Activated gamma-delta T cell treated with Interleukin-2 at 50 U/mL for 16 hours (primary cell): ENCODE measurements at places on chromosomes 4 and X.

GRCh38 chrX:14030174-14030530, 460 bp upstream of the GEMIN8 start:
- no peak for DNase-seq

DNA sequence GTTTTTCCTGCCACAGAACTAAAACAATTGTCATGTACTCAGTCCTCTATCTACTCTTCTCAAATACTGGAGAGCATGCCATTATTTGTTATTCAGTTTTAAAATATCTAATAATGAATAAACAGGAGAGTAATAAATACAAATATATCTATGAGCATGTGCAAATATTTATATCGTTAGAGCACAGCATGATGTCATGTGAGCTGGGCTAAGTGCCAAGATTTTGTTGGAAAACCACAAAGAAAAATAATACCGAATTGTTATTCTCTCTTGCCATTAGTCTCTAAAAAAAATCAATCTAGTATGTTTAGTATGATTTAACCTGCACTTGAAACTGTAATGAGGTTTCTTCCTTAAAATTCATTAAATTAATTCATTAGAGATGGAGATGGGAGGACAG, 97.3 kb downstream of the DDX60 start:
- DNase-seq = no peak

DNA sequence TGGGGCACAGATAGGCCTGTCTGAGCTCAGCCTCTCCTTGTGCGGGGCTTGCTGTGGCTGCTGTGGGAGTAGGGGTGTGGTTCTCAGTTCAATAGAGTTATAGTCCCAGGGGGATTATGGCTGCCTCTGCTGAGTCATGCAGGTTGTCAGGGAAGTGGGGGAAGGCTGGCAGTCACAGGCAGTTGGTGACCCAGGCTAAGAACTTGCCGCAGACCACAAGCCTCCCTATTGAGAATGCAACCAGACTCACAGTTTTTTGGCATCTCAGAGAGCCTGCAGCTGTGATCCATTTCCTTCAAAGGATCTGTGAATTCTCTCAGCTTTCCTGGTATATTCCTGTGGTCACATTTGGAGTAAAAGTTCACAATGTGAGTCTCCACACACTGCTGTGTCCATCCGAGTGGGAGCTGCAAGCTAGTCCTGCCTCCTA, 364.9 kb downstream of the ZNF674 start:
- no peak for DNase-seq

DNA sequence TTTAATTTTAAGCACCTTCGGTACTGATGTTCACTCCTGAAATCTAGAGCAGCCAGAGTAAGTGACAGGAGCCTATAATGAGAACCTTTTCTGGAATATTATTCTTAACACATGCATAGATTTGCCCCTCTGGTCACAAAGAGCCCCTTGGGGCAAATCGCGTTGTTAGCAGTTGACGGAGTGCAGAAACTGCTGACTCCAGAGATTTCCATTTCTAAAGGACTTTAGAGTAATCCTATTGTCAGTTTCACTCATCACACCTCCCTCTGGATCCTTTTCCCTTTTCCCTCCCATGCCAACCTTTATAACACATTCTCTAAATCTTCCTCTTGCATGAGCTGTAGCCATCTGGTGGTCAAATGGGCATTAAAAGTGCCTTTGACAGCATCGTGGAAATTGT, 264.9 kb upstream of the PRPS2 start:
- no peak for DNase-seq

GRCh38 chr4:101155368-101155767, 192.0 kb downstream of the PPP3CA start:
- DNase-seq = no peak

DNA sequence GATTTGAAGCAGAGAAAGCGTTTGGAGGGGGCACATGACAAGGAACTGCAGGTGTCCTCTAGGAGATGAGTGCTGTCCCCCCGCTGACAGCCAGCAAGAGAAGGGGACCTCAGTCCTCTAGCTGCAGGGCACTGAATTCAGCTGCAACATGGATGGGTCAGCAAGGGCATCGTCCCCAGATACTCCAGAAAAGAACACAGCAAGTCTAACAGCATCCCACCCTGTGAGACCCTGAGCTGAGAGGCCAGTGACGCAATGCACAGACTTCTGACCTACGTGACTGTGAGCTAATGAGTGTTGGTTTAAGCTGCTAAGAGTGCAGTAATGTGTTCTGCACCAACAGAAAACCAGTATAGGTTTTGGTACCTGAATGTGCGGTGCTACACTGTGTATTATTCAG, 11.6 kb upstream of the CENPVL2 start:
- no peak for DNase-seq

- no peak for DNase-seq
Measured at GRCh38 chr4:66555301-66555700, 885.0 kb upstream of the EPHA5 start.

DNA sequence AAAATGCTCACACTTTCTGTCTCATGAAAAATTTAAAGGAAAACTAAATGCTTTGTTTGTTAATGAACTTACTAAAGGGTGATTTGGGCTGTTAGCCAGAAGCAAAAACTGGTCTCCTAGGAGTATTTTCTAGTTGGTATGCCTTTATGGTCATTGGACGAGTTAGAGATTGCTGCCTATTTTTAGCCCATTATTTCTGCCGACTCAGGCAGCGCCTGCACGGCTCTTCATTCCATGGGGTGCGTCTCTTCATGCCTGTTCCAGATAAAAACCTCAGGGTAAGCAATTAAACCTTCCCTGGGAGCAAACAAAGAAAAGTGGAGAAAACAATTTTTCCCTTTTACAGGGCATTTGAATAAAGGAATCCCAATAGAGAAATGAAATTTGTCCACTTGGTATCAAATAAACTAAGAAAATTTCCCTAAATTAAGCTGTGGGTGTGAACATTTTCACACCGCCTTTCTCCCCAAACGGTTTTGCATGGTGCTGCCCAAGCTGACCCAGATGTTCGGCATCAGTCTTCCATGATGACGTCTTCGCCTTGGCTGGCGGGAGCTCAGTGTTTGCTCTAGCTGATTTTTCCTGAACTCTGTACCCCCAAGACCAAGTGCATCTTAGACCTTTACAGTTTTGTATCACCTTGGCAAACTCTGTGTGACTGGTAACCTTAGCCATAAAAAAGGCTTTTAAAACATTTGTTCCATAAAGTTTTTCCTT, 61.7 kb upstream of the ADGRG2 start:
- no peak for DNase-seq

DNA sequence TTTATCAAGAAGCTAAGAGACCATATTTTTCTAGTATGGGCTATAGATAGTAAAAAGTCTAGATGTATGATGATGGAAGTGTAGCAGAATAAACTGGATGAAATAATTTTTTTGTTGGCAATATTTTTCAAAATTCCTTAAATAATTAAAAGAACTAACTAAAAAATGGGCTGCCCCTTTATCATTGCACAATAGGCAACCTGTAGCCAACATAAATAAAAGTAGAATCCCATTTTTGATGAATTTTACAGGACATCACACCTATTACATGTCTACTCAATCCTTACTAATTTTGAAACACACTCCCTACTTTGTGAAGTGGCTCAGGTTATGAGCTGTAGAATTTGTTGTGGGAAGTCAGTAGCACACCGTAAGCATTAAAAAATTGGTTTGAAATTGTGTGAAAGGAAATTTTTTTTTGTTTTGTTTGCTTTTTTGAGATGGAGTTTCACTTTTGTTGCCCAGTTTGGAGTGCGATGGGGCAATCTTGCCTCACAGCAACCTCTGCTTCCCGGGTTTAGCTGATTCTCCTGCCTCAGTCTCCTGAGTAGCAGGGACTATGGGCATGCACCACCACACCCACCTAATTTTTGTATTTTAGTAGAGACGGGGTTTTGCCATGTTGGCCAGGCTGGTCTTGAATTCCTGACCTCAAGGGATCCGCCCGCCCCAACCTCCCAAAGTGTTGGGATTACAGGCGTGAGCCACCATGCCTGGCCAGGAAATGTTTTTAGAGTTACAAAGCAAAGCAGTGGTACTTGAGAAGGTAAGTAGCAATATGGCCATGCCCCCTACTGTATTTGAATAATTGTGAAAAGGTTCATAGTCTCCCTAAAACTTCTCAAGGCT, 8.9 kb upstream of the RUFY3 start:
- DNase-seq = no peak

DNA sequence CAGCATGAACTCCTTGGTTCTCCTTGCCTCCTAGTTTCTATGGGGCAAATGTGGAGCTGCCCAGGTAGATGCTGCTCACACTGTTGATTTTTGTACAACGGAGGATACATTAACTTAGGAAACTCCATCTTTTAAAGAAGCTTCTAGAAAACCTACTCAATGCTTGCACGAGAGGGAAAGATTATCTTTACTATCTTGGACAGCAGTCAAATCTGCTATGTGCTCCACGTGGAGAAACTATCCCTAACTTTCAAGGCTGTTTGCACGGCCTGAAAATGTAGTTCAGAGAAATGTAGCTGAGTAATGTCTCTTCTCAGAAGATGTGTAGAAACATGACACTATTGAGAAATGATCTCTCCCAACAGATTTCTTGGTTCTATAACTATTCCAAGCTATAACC, 1530.9 kb upstream of the PABPC4L start:
- no peak for DNase-seq

DNA sequence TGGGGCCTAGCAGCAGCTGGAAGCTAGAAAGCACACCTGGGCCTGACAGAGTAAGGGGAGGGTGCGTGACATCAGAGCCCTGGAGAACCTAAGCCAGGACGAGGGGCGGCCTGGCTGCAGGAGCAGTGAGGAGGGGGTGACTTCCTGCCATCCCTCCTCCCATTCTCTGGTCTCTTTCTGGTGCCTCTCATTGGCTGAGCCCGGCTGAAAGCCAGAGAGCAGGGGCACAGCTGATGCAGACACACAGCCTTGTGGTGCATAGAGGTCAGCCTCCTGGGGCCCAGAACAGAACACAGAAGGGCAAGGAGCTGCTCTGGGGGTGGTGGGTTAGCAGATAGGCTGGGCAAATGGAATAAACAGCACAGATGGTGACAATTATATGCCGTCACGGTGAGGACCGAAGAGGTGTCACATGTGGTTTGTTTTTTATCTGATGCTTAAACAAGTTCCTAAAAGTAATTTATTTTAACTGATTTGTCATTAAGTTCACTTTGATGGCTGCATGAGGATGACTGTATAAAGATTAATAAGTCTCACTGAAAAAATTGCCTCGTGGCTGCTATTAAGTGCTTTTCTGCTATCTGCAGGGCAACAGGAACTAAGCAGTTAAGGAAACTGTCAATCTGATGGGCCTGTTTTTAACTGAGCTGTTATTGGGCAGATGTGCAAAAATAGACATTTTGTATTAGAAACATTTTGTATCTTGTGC, 102.0 kb downstream of the FNIP2 start:
- DNase-seq = no peak

GRCh38 chr4:112860830-112861690, 188.4 kb upstream of the ANK2 start:
- DNase-seq = no peak

DNA sequence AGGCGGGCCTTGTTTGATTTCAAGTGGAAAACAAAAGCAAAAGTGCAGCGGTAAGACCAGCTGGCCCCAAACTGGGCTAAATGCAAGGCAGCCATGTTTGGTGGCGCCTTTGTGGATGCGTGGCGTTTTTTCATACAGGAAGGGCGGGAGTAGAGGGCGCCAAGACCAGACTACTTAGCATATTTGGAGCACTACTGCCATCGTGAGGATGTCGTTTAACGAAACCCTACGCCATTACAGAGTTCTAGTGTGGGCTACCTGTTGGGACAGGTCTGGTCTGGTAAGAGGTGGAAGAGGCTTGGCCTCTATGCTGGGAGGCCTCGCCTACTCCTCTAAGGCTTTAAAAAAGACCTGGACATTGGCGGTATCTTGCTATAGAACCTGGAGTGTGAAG, 230.7 kb upstream of the STK26 start:
- peak; percentile 87 for DNase-seq

DNA sequence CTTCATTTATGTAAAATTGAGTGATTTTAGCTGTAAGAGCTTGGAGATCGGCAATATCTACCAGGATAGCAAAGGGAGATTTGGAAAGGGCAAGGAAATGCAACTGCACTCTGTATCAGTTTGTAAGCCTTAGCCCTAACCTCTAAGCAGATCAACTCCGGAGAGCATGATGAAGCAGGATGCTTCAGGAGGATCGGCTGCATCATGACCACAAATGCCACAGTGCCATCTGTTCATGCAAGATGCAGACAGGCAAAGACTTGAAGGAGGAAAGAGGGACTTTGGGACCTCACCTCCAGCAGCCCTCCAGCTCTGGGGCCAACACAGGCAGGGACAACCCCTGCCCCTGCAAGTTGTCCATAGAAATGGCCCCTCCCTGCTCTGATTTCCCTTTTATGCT, 377.6 kb upstream of the GATB start:
- peak; percentile 27 for DNase-seq

DNA sequence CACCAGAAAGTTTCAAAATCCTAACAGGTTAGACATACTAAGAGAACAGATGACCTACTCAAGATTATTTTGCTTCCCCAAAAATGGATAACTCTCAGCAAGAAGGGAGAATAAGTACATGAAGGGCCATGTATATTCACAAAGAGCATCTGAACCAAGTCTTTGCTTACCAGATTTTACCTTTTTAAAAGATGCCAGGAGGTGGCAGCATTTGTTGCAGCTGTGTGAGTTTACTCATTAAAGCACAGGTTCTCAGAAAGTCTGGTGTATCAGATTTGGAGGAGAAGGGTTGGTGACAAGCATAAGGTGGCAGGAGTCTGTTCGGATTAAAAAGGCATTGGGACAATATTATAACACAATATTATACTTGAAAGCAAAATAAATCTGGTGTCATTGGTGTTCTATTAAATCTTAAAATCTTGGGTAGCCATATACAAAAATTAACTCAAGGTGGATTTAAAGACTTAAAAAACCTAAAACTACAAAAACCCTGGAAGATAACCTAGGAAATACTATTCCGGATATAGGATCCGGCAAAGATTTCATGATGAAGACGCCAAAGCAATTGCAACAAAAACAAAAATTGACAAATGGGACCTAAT, 51.3 kb upstream of the NFKB1 start:
- peak; percentile 52 for DNase-seq

- no peak for DNase-seq
Measured at GRCh38 chrX:13764765-13765164, 30.2 kb downstream of the OFD1 start.

DNA sequence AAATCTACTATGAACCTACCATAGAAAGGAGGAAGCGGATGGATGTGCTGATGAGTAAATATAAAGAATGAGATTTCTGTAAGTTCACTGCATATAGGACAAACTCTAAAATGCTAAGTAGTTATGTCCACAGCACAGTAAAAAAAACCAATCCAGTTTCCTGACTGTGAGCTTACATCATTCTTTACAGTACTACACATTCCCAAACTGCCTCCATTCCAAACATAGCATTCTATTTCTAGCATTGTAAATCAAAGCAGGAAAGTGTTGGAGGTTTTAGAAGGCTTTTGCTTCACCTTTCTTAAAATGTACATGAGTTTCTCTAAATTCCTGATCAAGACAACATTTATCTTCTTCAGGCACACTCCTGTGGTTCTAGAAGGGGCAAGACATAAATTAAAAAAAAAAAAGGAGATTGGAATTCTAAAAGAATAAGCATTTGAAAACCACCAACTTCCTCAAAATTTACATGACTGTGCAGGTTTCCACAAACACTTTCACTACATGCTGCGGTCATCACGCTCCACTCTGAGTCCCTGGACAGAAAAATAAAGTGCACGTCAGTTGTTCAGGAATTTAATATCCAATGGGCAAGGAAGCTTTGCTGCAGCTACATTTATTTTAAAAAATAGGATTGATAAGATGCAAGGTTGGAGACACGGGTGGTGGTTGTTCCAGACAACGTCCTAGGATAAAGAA, 297.6 kb upstream of the STS start:
- DNase-seq = no peak
